ENCODE measurements at places on chromosomes 16 and 17.

- DNase-seq = no peak
Measured at GRCh38 chr16:67939507-67940445, 3.1 kb upstream of the PSMB10 start.

DNA sequence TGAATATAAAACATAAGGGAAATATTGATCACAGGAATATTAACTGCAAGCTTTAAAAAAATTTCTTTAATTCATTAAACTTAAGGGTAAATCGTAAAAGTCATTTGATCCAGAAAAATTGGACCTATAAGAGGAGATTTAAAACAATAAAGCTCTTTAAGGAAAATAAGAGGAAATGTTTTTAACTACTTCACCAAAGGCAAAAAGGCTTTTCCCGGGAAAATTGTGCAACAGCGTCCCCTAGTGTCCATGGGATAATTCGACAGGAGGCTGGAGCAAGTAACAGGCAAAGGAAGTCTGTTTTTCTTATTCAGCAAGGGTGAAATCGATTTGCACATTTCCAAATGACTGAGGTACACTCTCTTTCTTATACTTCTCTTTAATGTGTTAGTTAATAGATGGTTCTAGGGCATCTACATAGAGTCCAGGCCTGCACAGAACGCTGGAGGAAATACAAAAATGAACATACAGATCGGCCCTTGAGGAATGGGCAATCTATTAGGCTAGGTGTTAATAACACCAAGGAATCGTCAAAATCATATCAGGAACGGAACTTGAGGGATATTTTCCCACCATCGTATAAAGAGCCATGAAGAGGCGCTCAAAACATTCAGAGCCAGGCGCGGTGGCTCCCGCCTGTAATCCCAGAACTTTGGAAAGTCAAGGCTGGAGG, 61.4 kb downstream of the ZNF18 start:
- peak; percentile 73 for DNase-seq

DNA sequence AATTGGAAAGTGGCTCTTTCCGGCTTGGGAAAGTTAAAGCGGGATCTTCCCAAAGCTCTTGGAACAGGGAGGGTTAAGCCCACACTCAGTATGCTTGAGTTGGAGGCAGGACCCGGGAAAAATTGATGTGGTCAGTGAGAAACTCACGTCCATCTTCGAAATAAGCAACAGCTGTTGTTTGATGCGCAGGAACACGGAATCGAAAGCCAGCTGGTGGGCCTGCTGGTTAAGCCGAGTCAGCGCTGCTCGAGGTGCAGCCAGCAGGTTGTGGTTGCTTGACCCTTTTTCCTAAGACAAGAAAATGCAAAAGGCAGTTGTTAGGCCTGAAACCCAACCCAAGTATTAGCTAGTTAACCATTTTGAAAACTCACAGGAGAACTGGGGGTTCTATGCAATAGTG, 49.4 kb downstream of the COG7 start:
- no peak for DNase-seq

DNA sequence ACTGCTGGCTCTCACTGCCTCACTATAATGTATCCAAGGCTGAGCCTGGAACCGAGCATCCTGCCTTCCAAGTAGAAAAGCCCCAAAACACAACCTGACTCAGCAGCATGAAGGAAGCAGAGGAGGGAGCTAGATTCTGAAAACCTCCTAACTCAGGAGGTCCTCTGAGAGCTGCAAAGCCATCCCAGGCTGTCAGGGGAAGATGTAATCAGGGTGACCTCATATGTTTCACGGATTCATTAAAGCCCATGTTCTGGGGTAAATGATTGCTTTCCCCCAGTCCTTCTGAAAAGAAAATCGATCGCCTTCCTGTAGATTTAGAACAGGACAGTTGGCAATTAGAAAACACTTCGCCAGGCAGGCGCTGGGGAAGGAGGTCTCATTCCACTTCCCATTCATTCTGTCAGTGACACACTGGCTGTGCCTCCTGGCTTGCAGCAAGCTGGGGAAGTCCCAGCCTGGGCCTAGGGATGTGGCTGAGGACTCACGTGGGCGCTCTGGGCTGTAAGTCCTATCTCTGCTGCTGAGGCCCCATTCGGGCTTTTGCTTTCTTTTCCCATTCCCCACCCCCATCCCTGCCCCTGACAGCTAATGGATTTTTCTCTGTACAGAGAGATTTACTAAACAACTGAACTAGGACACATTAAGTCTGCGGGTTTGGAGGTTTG, 75.7 kb upstream of the TMEM132E start:
- DNase-seq = no peak

DNA sequence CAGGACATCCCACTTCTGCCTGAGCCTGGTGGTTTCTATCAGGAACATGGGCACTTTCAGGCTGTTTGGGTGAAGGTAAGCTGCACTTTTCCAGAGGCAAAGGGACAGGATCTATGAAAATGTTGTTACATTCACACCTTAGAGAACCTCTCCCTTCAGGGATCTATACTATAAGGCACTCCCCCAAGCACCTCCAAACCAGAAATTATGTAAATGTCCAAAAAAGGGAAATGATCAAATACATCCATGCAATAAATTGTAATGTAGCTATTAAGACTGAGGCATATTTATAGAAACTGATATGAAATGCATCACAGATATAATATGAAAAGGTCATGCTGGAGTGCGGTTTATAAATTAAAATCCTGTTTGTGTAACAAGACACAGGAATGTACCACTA, 23.3 kb upstream of the COG7 start:
- no peak for DNase-seq

DNA sequence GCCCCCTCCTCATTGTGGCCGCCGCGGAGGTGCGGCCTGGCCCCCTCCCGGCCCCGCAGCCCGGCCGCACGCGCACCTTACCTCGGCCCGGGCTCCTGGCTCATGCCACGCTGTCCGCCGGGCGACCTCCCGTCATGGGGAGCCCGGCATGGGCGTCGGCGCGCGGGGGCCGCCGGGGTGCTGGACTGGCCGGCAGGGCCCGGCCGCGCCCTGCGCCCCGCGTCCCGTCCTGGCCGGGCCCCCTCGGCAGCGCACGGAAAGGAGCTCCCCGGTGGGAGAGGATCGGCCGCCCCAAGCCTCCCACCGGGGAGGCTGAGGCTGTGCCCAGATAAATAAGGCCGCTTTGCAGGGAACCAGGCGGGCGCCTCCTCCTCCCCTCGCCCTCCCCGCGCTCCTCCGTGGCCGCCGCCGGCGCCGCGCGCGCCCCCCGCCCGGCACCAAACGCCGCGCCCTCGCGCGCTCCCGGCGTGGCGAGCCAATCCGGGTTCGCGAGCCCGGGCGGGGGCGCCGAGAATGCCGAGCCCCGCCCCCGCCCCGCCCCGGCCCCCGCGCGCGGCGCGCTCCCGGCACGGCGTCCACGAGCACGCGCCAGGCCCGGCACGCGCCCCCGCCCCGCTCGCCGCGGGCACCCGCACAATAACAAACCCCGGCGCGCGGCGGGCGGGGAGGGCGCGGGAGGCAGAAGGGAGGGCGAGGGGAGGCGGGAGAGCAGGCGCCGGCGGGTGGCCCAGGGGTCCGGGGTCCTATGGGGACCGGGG, at the start of gene FBXL16:
TSS of gene FBXL16 (minus strand) at position 371 of the 758 bp plus-strand sequence. CDS start 8,396 bp downstream, outside the sequence.
- peak; percentile 60 for DNase-seq

GRCh38 chr17:15289285-15290183, 24.4 kb upstream of the PMP22 start:
- peak; percentile 37 for DNase-seq

- DNase-seq = no peak
Measured at GRCh38 chr16:57536306-57537193, at the start of gene CCDC102A. Gene CCDC102A, minus strand, starts transcription at chr16:57536571. Its CDS starts 7,394 bp downstream, at chr16:57529177.

GRCh38 chr16:84970447-84971127, 40.7 kb downstream of the ZDHHC7 start:
- DNase-seq = peak; percentile 83

- DNase-seq = no peak
Measured at GRCh38 chr16:79897104-79897452, 296.5 kb upstream of the MAF start.

- peak; percentile 70 for DNase-seq
Measured at GRCh38 chr16:66512272-66513110, 37.4 kb downstream of the TK2 start.

DNA sequence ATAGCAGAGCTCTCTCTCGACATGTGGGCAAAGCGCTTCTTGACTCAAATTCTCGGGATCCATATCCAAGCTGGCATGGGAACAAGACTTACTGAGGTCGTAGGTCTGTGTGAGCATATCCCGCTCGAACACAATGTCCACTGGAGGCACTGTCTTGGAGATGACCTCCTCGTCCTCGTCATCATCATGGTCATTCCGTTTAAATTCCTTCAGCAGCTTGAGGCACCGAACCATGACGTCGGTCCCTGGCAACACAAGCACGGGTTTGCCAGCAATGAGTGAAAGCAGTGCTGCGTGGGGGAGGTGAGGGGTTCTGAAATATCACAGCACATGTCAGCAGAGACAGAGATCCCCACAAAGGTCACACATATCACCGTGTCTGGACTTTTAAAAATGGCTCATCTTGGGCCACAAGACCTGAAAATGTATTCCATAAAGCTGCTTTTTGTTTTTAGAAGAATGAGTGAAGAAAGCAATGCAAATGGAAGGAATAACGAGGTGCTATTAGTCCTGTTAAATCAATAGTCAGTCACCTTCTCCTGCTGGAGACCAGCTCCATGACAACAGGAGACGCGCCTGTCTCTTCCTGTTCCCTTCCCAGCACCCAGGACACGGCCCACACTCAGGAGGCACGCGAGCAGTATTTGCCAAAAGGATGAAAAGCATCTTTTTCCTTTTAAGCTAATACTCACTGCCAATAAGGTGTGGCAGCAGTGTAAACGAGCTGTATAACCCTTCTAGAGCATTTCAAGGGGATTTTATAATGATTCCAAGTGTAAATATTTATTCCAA, 37.9 kb downstream of the GTF3C1 start:
- no peak for DNase-seq

All from epithelial cell of esophagus (primary cell).